ENCODE measurements at places on chromosomes 3 and 15. TPM values are rescaled to one million over a fixed set of nuclear protein-coding genes. Genes with fewer than 3 reads are reported as not detected.

The TRIM71 gene
- 318 TPM for total RNA-seq

The ZNF660 gene
- total RNA-seq: 6.1 TPM

The OR5K4 gene
- not detected for total RNA-seq

The ISL2 gene
- 2.7 TPM for total RNA-seq
